Activated CD8-positive, alpha-beta memory T cell treated with anti-CD3 and anti-CD28 coated beads for 1 hour (primary cell): ENCODE measurements at places on chromosomes 7 and 10.

DNA sequence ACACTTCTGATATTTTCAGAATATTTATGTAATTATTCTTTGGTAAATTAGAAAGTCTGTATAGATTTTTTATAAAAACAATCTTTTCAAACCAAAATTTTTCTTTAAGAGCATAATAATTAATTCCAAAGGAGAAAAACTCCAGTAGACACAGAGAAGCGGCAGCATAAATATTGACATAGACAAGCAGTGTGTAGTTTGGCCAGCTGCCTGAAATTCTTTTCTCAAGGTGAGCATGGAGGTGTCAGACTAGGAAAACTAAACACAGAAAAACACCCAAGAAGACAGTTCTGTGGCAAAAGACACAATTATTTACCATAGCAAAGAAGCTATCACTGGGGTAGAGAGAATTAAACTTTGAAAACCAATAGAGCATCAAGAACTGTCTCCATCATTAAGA lies 82.4 kb downstream of the KLF6 start:
- no peak for DNase-seq

DNA sequence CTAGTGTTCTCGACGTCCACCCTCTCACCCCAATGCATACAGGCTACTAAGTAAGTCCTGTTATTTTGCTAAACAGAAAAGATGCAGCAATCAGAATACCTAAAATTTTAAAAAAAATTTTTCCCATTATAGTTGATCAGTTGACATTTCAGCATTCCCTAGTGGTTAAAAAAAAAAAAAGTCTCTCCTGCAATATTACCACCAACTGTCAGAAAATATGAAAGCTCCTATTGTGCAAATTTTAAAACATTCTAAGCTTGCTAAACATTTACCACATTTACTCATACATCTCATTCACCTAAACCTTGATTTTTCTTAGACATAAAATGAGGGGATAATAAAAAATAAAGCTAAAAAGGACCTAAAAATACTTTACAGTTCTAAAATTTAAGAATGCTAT lies 165.6 kb downstream of the AVL9 start:
- DNase-seq = no peak

DNA sequence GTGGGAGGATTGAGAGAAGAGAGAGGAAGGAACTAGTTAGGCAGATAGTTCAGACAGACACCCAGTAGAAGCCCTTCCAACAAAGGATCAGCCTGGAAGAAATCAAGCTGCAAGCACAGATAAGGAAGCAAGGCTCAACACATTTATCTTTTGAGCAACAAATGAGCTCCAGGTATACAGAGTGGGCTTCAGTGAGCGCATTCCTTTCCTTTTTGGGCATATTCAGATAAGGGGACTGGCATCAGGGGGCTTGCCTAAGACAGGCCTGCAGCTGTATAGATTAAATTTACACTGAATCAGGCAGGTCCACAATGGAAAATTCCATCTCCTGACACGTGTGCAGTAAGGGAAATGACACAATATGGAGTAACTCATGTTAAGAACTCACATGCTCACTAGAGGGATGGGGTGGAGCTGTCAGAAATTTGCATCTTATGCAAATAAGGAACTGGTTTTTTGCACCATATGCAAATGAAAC lies 147.2 kb downstream of the AKR1D1 start:
- DNase-seq = no peak

DNA sequence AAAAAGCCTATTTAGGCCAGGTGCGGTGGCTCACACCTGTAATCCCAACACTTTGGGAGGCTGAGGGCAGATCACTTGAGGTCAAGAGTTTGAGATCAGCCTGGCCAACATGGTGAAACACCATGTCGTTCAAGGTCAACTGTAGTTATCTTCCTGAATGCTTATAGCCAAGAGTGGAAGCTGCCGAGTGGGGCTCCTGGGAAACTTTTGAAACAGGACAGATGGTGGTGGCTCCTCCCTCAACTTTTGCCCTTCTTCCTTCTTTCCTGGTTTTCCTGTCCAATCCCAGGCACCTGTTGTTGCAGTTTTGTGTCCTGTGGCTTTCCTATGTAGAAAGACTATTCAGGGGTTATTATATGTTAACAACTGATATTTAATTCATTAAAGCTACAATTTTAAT lies 8.7 kb upstream of the PPIA start:
- DNase-seq = no peak

DNA sequence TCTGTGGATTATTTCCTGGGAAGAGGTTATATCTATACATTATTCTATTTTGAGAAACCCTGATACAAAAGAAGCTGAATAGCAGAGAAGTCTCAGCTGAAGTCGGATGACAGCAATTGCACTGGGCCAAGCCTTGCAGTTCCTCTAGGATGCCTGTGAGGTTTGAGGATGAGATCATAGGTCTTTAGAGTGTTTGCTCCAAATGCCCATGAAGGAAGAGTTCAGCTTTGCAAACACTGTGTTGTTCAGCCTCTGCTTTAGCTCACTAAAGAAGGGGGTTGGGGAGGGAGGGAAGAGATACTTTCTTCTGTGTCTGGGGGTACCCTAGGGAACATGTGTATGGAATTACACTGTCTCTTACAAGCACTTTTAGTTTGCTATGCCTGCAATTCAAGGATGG lies 282.5 kb upstream of the NRP1 start:
- DNase-seq = no peak

DNA sequence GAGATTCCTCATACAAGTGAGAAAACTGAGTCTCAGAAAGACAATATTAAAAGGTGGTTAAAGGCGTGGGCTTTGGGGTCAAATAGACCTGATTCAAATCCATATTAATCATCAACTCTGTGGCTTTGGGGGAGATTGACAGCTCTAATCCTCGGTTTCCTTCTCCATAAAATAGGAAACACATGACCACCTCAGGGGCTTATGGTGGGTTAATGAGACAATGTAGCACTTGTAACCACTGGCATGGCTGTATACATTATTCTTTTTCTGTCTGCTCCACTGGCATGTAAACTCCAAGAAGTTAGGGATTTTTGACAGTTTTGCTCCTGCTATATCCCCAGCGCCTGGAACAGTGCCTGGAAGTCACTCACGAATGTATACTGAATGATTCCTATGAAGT lies 120.8 kb upstream of the GAD2 start:
- DNase-seq = no peak

GRCh38 chr7:133059263-133059662 lies 22.6 kb downstream of the CHCHD3 start:
- DNase-seq = no peak
